Thyroid gland (tissue), 4 donors: ENCODE measurements at places on chromosomes 5 and 9. TPM values are rescaled to one million over a fixed set of nuclear protein-coding genes. Genes with fewer than 3 reads are reported as not detected.

GRCh38 chr5:95261437-95262175 is 23.3 kb downstream of the MCTP1 start:
- H3K27ac ChIP-seq = no peak overlapping the region
- H3K27me3 ChIP-seq = no peaks in the 10 kb centered on the region
- H3K4me3 ChIP-seq = no peak overlapping the region
- DNase-seq = peak; percentile 8

- no peaks in the 10 kb centered on the region for H3K36me3 ChIP-seq
- H3K27ac ChIP-seq = no peak overlapping the region
- peaks cover 16% of the 10 kb centered on the region for H3K4me1 ChIP-seq
- no peaks in the 10 kb centered on the region for H3K27me3 ChIP-seq
- DNase-seq = no peak
- H3K4me3 ChIP-seq = no peak overlapping the region
Observed at GRCh38 chr9:134318941-134319305, 7.3 kb upstream of the RXRA start.

GRCh38 chr5:57036761-57037160 is 84.8 kb upstream of the MIER3 start:
- H3K4me1 ChIP-seq = no peaks in the 10 kb centered on the region
- no peak overlapping the region for H3K27ac ChIP-seq
- no peak overlapping the region for H3K4me3 ChIP-seq
- H3K36me3 ChIP-seq = no peaks in the 10 kb centered on the region

- H3K4me3 ChIP-seq = no peak overlapping the region
- H3K27ac ChIP-seq = no peak overlapping the region
- H3K4me1 ChIP-seq = no peaks in the 10 kb centered on the region
- no peaks in the 10 kb centered on the region for H3K27me3 ChIP-seq
Observed at GRCh38 chr9:92524881-92525280, 10.9 kb downstream of the ECM2 start.

The UIMC1 gene
- 32.0 TPM for total RNA-seq
